ENCODE measurements at places on chromosomes 11 and 22. TPM values are rescaled to one million over a fixed set of nuclear protein-coding genes. Genes with fewer than 3 reads are reported as not detected.

- peak; percentile 42 for DNase-seq
These were observed 42.2 kb downstream of the WNT7B start for GRCh38 chr22:45934659-45935341.

- DNase-seq: no peak
These were observed 119.6 kb downstream of the NAV2 start for GRCh38 chr11:19832086-19832750.

- DNase-seq: no peak
These were observed 33.7 kb downstream of the GNB1L start for GRCh38 chr22:19820880-19821522.

Gene RNF121
- 22.5 TPM for total RNA-seq

Gene SMIM35
- not detected for total RNA-seq

Gene SAA2
- not detected for total RNA-seq

- DNase-seq: no peak
These were observed 689 bp upstream of the SART1 start for GRCh38 chr11:65960824-65961266.

Gene ARHGAP8
- total RNA-seq: 2.4 TPM

DNA sequence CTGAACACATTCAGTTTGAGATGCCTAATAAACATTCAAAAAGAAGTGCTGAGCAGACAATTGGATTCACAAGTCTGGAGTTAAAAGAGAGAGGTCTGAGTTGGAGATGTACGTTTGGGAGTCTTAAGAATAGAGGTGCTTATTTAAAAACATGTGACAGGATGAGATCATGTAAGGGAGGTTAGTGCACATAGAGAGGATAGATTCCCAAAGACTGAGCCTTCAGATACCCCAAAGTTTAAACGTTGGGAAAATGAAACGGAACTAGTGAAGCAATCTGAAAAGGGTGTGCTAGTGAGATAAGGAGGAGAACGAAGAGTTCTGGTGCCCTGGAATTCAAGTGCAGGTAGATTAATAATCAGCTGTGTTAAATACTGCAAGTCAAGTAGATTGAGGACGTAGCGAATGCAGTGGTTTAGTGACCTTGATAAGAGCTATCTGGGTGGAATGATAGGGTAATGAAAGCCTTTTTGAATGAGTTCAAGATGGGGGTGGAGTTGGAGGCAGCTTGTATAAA lies 63.7 kb downstream of the HIPK3 start:
- DNase-seq: no peak

Gene HTR3B
- not detected for total RNA-seq

DNA sequence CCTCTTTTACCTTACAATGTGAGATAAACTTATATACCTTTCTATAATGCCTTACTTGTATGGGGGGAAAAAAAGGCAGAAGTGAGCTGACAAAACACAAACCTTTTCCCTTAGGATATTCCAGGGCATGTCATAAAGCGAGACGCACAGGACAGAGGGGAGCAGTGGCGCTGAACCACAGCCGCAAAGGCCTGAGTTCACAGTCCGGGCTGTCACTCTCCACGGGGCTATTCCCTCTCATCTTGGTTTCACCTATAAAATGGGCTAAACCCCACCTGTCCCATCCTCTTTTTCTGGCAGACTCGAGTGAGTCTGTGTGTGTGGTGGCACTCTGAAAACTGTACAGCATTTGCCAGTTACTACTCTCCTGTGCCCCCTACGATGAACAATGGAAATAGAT lies 14.4 kb upstream of the FXYD2 start:
- DNase-seq: no peak

Gene LDLRAD3
- total RNA-seq: 13.8 TPM

Gene ABTB2
- 3.2 TPM for total RNA-seq

- DNase-seq: no peak
These were observed 714.7 kb upstream of the TENM4 start for GRCh38 chr11:80155412-80156017.

Data from urinary bladder (tissue), 4 donors.